Amniotic stem cell (primary cell): ENCODE measurements at places on chromosomes 1 and 21.
A peak's percentile ranks its signal among the peaks of the same experiment; 100 is the strongest.

GRCh38 chr1:8866173-8866791 lies 12.2 kb downstream of the ENO1 start:
- no peak for DNase-seq

DNA sequence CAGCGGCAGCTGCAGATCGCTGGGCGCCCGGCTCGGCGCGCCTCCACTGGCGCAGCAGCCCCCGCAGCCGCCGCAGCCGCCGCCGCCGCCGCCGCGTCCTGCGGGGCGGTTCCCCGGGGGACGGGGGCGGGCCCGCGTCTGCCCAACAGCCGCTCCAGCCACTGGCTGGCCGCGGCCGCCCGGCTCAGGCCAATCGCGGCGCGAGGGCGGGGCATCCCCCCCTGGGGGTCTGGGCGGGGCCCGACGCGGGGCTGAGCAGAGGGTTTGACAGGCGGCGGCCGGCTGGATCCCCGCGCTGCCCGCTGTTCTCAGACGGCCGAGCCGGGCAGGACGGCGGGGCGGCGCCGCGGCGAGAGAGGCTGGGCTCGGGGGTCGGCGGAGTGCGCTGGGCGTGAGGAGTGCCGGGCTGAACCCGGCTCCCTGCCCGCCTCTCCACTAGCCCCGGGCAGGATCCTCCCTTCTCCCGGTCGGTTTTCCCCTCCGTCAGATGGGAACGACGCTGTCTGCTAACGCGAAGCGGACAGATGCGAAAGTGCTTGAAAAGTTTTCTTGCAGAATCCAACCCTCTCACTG lies at the start of gene GLIS1:
GLIS1 (minus strand) TSS at position 56 of the 573 bp plus-strand sequence. CDS start 1,100 bp downstream, outside the sequence.
- peak; percentile 71 for DNase-seq

- DNase-seq: no peak
These were observed 173.8 kb upstream of the USP24 start for GRCh38 chr1:55388960-55389359.

GRCh38 chr1:27773826-27774445 lies 917 bp downstream of the STX12 start:
- no peak for DNase-seq

DNA sequence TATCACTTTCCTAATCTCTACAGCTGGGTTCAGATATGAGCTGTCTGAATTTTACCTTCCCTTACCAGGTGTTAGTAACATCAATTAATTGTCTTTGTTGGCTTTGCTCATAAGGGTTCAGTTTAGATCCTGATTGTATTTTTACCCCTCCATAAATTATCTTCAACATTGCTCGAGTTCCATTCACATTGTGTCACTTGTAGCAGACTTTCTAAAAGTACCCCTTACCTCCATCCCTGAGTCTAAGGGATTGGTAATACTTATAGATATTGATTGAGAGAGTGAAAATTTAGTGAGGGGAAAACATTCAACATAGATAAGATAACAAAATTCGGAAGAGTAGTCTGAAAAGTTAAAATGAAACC lies 7.3 kb downstream of the RASAL2 start:
- DNase-seq: no peak

DNA sequence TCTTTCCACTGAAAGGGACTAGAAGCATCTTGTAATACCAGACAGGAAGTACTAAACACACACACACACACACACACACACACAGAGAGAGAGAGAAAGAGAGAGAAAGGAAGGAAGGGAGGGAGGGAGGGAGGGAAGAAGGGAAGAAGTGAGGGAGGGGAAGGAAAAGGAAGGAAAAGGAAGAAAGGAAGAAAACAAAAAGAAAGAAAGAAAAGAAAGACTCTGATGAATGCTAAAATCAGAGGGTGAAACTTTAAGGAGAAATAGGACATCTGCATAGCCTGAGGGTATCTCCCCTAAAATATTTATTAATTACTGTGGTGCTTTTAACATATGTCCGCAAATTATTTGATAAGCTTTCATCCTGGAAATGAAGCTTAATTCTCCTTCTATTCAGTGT lies 10.6 kb downstream of the TRIT1 start:
- DNase-seq: no peak

GRCh38 chr1:3061981-3062615 lies 6.9 kb upstream of the PRDM16 start:
- DNase-seq: no peak

DNA sequence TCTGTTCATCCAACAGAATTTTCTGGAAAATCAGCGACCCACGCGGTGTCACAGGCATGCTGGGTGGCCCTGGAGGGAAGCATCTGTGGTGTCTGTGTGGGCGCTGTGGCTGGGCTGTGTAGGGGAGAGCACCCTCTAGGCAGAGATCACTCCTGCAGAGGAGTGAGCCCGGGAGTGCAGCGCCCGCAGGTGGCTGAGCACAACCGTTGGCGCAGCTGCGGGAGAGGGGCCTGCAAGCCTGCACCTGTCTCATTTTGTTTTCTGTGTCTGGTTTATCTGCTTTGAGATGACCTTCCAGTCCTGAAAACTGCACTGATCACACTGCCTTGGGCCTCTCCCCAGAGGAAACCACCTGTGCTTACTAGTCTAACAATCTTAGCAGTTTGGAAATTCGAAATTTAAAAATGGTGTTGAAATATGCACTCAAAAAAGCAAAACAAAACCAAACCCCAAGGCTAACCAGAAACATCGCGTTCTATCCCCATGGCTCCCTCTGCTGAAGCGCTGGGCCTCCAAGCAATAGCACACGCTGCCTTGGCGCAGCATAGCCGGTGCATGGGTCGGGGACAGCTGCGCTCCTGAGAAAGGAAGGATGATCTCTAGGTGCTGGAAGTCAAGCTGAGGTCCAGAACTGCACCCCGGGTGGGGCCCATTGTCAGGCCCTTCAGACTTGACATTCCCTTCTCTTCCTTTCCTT lies 4.8 kb downstream of the FAM3B start:
- DNase-seq: no peak

DNA sequence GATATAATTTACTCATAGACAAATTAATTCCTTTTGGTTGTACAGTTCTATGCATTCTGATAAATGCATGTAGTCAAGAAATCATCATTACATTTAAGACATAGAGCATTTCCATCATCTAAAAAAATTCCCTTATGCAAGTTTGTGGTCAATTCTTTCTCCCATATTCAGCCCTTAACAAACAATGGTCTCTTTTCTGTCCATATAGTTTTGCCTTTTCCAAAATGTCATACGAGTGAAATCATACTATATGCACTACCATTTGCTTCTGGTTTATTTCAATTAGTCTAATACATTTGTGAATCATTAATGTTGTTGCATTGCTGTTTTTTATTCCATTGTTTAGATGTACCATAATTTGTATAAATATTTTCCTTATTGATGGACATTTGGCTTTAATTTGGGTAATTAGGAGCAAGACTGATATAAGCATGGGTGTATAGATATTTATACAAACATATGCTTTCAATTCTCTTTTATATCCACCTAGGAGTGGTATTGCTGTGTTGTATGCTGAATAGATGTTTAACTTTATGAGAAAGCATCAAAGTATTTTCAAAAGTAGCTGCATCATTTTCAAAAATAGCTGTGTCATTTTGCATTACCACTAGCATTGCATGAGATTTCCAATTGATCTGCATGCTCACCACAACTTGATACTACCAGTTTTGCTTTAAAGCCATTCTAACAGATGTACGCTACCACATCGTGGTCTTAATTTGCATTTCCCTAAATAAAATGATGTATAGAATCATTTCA lies 397.0 kb upstream of the ADAMTS5 start:
- DNase-seq: no peak
